ENCODE measurements at places on chromosomes 12 and 14.

DNA sequence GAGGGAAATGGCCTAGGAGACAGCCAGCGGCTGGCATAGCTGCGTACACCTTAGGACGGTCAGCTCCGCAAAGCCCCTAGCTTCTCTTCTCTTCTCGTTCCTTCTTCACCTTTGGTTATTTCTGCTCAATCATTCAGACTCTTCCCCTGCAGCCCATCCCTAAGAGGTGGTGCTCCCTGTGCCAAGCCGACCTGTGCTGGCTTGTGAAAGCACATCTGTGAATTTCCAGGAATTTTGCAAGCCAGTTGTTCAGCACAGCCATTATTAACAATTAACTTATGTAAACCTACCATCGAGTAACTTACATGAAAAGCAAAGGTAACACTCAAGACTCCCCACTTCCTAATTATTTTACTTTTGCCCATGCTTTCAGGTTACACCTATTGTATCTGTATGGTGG, 20.9 kb upstream of the GPR68 start:
- DNase-seq, result no peak

GRCh38 chr14:91745344-91745743, 13.5 kb upstream of the CATSPERB start:
- DNase-seq, result peak; percentile 51

DNA sequence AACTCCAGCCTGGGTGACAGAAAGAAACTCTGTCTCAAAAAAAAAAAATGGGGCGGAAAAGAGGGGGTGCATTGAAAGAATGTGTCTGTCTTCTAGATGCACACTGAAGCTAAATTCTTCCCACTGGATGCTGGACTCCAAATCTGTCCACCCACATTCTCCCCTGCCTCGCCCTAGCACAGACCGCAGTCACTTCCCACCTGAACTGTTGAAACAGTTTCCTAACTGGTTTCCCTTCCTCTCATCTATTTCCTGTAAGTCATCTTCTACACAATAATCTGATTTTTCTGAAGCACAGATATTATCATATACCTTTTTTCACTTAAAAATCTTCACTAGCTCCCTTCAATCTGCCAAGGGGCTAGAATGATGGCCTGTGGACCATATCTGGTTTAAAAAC, 1.5 kb upstream of the HCAR1 start:
- peak; percentile 58 for DNase-seq

DNA sequence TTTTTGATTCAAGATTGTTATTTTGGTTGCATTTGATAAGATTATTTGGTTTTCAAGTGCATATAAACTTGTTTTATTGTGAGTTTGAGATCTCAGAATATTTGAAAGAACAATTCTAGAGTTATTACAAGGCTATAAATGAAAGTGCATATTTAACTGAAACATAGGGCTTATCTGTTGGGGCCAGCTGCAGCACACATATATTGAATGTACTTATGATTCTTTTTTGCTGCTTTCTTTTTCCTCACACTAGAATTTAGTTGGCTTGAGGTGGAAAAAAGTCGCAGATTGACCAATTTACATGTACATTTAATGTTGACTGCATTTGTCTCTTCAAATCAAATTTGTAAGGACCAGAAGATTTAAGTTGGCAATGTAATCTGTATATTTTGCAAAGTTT, 88.0 kb downstream of the PCNX1 start:
- no peak for DNase-seq

- DNase-seq, result peak; percentile 28
Observed at GRCh38 chr14:60092526-60092920, 800 bp downstream of the PCNX4 start.

- DNase-seq, result no peak
Observed at GRCh38 chr14:94125659-94126418, 3.6 kb downstream of the IFI27L2 start.

GRCh38 chr14:71711619-71712018, 220.6 kb upstream of the RGS6 start:
- DNase-seq, result no peak

- DNase-seq, result no peak
Observed at GRCh38 chr12:94973221-94973620, 30.3 kb downstream of the NDUFA12 start.

- DNase-seq, result no peak
Observed at GRCh38 chr12:52896190-52897100, 8.4 kb downstream of the KRT8 start.

DNA sequence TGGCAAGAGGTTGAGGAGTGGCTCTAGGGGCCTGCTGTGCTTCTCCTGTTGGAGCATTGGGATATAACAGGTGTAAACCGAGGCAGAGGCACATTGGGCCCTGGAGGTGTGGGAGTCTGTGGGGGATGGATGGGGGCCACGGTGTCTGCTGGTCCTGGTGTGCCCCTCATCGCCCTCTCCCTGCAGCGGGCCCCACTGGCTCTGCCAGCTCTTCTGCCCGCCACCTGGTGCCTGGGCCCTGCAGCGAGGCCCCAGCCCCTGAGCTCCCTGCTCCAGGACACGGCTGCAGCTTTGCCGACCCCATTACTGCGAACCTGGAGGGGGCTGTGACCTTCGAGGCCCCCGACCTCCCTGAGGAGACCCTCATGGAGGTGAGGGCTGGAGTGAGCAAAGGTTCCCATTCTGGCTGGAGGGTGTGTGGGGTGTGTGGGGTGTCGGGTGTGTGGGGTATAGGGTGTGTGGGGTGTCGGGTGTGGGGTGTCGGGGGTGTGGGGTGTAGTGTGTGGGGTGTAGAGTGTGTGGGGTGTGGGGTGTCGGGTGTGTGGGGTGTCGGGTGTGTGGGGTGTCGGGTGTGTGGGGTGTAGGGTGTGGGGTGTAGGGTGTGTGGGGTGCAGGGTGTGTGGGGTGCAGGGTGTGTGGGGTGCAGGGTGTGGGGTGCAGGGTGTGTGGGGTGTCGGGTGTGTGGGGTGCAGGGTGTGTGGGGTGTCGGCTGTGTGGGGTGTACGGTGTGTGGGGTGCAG, 10.6 kb upstream of the PUS1 start:
- no peak for DNase-seq

- no peak for DNase-seq
Observed at GRCh38 chr14:62711351-62712023, 333.8 kb downstream of the KCNH5 start.

DNA sequence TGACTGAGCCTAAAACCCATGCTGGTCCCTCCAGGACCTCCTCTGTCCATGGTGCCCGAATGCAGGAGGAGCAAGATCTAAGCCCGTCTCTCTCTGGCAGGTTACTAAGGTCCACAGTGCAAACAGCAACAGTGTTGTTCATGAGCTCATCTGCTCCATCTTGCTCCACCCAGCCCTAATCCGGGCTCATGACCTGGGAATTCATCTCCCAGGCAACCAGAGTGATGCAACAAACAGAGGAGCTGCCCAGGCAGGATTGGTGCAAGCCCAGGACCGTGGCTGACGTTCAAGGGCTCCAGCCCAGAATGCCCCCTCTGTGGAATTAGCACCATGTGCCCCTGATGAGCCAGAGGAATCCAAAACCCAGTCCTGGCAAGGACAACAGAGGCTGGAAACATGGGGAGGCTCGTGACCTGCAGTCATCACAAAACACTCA, 29.9 kb downstream of the HSPB8 start:
- no peak for DNase-seq

GRCh38 chr12:123143736-123144461, 7.0 kb downstream of the PITPNM2 start:
- DNase-seq, result no peak

GRCh38 chr12:66623455-66623854, 55.4 kb downstream of the GRIP1 start:
- DNase-seq, result peak; percentile 89

DNA sequence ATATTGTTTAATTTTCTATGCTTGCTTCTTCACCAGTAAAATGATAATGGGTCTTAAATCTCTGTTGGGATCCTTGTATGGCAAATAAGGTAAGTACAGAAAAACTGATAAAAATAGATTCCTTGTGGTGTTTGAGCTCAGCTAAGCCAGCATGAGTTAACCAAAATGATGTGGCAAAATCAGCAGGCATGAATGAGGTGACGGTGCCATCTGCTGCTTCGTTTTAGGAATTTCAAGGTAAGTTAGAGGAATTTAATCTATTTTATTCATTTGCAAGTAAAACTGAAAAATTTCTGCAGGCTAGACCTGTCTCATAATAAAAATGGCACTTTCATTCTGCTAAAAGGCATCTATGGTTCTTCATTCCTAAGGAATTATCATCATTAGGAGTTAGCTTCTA, 10.0 kb upstream of the CLEC7A start:
- peak; percentile 83 for DNase-seq

DNA sequence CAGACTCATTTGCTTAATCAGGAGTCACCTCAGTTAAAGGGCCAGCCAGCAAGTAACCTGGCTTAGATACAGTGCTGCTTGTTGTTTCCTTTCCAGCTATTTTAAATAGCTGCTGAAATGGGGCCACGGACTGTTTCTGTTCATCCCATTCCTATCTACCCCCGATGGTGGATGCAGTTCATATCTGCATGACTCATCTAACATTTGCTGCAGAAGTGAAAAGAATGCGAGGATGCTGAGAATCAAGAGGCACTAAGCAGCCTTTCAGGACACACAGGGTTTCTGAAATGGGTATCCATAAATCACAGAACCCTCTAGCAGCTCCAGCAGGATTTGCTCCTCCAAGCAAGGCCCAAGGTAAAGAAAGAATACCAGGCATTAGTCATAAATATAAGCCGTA, 60.2 kb upstream of the RTRAF start:
- no peak for DNase-seq

- DNase-seq, result no peak
Observed at GRCh38 chr12:104599272-104600035, 142.7 kb downstream of the CHST11 start.

GRCh38 chr12:58967561-58967960, 47.3 kb upstream of the LRIG3 start:
- no peak for DNase-seq

DNA sequence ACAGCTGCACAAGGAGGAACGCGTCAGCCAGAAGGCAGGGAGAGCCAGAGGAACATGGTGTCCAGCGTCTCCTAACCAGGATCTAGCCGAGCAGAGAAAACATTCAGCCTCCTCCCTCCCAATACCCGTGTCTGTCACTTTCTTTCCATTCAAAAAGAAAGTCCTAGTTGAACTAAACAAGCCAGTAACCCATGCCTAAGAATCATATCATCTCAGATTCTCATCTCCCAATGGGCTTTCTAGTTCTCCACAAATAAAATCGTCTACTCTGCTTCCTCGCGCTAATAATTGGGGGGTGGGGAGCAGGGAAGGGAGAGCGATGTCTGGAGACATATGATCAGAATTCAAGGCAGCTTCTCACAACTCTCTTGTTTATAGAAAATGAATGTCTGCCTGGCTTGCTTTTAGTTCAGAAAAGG, 7.4 kb downstream of the NKX2-1 start:
- DNase-seq, result no peak

GRCh38 chr14:34667007-34667406, 37.1 kb upstream of the SNX6 start:
- DNase-seq, result no peak

DNA sequence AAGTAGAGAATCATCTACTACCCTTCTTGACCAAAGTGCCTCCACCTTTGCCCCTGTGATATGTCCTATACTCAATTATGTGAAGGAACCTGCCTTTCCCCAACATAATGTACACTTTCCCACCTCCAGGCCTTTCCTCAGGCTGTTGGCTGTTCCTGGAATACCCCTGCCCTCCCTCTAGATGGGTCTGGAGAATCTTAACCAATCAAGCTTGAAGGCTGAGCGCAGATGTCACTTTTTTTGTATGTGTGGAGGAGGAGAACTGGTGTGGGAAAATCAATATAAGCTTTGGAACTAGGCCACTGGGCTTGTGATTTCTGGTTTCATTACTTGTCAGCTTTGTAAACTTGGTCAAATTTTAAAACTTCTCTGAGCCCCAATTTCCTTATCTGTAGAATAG, 4.7 kb downstream of the BMAL2 start:
- DNase-seq, result no peak

GRCh38 chr12:51520576-51521325, 70.3 kb upstream of the SCN8A start:
- DNase-seq, result no peak

- peak; percentile 99 for DNase-seq
Observed at GRCh38 chr12:124917135-124917840, 2.8 kb upstream of the UBC start.

DNA sequence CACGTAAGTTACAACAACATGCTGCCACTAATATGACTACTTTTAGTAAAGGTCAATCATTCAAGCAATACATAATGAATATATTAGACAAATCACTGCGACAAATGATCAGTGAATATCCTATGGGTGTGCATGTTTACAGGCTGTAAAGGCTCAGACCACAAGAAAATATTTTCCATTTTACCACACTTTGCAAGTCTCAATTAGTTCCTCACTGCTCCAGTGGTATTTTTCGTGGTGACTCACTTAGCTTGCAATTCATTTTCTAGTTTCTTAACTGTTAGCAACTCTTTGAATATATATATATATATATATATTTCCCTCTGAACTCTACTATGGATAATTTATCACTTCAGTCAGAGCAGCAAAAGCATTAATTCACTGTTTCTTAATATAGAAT, 96.9 kb downstream of the EML5 start:
- DNase-seq, result peak; percentile 2

GRCh38 chr12:45407981-45408728, 192.3 kb downstream of the ANO6 start:
- DNase-seq, result no peak

DNA sequence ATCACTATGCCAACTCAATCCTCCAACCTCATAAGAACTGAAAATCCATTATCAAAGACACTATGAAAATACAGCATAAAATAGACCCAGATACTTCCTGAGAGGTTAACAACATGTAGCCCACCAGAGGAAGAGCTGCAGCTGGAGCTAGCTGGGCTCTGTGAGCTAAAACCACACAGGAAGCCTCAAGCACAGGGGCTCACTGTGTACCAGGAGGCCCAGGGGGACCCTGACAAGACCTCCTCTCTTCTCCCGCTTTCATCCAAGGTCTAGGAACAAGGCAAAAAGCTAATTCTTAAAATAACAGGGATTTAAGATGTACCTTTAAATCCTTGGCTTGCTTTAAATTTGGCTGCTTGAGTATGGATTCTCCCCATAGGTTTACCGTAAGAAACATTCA, 53.6 kb downstream of the EIF2S3B start:
- no peak for DNase-seq

DNA sequence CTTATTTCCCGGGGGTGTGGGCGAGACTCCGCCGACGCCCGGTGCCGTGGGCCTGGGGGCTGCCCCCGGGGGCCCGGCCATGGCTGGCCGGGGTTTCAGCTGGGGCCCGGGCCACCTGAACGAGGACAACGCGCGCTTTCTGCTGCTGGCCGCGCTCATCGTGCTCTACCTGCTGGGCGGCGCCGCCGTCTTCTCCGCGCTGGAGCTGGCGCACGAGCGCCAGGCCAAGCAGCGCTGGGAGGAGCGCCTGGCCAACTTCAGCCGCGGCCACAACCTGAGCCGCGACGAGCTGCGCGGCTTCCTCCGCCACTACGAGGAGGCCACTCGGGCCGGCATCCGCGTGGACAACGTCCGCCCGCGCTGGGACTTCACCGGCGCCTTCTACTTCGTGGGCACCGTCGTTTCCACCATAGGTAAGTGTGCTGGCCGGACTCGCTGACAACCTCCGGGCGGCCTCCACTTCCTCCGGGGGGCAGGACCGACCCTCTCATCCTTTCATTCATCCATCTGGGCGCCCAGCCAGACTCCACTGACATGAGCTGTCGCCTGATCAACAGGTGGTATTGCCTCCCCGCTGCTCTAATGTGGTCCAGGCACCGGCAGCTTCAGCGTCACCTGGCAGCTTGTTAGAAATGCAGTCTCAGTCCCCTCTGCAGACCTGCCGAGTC, 467 bp downstream of the KCNK13 start:
- DNase-seq, result peak; percentile 27

All from suppressor macrophage treated with lipopolysaccharide for 1 hour (primary cell).